ENCODE measurements at places on chromosomes 2 and 18. TPM values are rescaled to one million over a fixed set of nuclear protein-coding genes. Genes with fewer than 3 reads are reported as not detected.

- no peak for DNase-seq
Observed at GRCh38 chr2:114034742-114035141, 144.9 kb downstream of the ACTR3 start.

DNA sequence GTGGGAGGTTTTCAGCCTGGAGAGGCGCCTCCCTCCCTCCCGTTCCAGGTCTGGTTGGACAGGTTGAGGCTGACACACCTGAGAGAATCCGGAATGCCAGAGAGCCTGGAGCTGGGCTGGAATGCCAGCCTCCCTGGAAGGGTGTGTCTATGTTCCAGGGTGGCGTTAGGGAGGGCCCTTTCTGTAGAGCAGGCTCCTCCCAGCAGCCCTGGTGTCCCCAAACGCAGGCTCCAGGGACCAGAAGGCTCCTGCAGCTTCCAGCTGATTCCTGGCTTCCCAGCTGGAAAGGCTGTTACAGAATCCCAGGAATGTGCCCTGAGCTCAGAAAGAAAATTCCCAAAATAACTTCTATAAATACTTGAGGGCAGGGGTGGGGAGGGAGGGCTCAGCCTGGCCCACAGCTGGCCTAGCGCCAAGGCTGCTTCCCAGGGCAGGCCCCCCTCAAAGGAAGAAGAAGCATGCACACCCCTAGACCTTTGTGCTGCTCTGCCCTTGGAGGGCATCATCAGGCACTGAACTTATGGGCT, 85.4 kb downstream of the STPG4 start:
- no peak for DNase-seq

GRCh38 chr2:191245046-191245868, at the start of gene MYO1B:
Gene MYO1B (plus strand): TSS chr2:191245404. CDS start chr2:191276896, 31,492 bp downstream.
- peak; percentile 83 for DNase-seq

DNA sequence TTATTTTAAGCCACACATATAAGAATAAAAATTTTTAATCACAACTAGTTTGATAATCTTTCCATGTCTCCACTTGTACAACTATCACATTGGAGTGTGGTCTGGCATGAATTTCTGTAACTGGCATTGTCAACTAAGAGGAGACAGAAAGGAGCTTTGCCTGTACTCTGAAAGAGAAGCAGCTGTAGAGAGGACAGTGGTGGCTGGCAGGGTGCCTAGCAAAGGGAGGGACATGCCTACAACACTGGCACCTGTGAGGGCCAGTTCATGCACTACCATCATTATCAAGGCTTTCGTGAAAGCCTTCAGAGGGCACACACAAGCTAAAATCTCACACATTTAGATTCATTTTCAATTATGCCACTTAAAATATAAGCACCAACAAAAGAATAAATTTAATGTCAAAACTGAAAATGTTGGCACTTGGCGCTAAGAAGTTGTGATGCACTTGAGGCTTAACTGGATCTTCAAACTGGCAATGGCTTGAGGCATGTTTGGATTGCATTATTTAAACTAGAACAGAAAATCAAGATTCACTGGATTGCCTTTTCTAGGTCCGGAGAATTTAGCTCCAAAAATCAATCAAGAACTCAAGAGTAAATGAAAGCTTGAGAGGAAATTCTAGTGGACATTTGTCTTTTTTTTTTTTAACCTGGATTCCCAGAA, 238.6 kb downstream of the ZNF385B start:
- no peak for DNase-seq

DNA sequence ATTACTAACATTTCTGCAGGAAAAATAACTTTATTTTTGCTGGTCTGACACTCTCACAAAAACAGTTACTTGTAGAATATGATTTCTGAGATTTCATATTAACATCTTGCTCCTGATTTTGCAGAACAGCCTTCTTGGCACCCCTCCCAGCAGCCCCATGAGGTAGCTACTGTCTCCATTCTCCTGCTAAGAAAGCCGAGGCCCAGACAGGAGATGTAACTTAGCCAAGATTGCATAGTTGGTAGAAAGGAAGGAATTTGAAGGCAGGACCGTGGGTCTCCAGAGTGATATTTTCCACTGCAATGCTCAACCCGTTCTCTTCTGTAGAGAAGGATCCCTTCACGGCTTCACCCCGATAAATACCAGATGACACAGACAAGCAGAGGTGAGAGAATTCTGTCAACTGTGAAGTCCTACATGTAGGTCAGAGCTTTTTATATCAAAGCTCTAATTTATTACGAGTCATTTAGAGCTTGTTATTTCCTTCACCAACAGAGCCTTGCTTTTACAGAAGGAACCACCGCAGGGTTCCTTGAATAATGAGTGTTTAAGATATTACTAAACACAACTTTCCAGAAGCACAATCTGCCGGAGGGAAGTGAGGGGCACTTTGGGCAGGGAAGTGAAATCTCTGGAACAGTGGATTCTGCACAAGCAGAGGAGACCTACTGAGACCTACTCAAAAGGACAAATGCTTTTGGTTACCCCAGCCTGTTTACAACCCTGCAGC, 48.0 kb upstream of the MYCN start:
- DNase-seq = peak; percentile 85

GLB1L gene
- 11.4 TPM for polyA plus RNA-seq

KCNJ13 gene
- 0.24 TPM for polyA plus RNA-seq

Data from spinal cord (tissue), 10 donors.